ENCODE measurements at places on chromosomes 13 and 19.

DNA sequence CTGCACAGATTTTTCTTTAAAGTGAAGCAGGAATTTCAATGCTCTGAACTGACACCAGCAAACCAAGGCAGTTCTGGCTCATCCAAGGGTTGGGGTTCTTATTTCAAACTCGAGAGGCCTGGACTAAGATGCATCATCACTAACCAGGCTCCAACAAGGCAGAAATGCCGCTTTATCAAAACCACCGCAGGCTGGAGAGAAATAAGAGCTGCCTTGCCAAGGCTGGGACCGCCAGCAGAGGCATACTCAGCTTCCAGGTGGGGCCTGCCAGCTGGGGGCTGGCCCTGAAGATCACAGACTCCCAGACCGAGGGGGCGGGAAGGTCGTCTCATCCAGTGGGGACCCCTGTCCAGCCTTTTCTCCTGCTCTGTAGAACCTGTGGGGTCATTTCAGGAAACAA lies 37.4 kb upstream of the GAS6 start:
- DNase-seq: no peak

DNA sequence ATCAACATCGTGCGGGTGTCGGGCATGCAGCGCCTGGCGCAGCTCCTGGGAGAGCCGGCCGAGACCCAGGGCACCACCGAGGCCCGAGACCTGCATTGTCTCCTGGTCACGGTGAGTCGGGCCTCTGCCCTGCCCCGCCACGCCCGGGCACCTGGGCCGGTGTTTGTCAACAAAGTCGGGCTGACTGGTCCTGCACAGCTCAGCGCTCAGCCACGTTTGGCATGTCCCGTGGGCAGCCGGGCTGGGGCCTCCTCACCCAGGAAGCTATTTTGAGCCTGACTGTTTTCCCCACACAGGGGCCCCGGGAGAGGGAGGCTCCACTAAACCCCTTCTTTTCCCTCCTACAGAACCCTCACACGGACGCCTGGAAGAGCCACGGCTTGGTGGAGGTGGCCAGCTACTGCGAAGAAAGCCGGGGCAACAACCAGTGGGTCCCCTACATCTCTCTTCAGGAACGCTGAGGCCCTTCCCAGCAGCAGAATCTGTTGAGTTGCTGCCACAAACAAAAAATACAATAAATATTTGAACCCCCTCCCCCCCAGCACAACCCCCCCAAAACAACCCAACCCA lies 1.3 kb downstream of the GADD45B start:
- DNase-seq: no peak

DNA sequence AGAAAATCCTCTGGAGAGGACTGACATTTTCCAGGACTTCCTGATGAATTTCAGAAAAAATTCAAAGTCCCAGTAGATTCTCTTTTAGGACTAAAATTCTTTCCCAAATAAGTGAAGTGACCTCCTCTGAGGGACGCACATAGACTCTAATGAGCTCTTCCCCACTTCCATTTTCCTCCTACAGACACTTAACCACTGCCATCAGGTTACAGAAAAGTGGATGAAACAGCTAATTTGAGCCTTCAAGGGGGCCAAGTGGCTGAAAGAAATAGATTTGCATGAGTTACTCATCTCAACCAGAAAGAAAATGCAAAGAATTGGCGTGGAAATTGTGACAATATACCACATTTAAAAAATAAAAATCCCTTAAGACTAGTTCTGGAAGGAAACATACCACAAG lies 185.3 kb upstream of the EDNRB start:
- no peak for DNase-seq

DNA sequence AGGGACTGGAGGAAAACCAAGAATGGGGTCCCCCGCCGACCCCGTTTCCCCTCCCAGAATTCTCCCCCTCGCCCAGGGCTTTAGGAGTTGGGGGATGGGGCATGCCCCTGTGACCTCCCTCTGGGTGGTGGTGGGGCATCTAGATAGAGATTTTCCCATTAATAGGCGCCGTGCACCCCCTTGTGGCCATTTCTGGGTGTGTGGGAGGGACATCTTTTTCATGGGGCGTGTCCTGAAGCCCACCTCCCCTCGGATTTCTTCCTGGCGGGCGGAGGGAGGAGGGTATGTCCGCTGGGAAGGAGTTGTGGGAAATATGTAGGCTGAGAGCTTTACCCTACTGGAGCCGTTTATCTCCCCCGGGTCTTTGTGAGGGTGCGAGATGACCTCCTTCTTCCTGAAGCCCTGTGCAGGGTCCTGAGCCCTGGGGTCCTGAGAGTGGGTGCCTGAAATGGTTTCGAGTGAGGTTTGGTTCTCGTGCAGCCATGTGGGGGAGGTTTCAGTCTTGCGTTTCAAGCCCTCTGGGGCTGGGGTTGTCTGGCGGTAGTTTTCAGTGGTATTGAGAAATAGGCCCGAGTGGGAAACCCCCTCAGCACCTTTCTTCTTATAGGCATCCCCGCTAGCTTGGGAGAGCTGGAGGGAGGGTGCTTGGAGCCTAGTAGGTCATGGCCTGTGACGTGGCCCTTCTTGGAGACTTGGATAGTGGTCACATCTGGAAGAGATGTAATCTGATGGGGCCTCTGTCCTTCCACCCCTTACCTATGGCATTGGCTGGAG lies 1.0 kb downstream of the PRMT1 start:
- DNase-seq: peak; percentile 81

DNA sequence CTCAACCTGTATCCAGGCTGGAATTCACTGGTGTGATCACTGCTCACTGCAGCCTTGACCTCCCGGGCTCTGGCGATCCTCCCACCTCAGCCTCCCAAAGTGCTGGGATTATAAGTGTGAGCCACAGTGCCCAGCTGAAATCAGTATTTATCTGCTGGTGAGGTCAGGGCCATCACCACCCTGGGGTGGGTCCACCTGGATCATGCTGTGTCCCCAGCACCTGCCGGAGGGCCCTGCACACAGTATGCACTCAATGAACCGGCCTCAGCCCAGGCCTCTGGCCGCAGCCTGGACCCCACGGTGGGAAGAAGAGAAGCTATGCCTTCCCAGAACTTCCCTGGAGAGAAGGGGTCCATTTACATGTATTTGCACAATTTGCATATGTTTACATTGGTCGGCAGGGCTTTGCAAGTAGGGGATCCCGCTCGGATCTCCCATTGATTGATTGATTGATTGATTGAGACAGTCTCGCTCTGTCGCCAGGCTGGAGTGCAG lies 2.6 kb upstream of the SLC5A5 start:
- DNase-seq: no peak

- no peak for DNase-seq
Observed at GRCh38 chr13:104962411-104962810, 1573.1 kb downstream of the EFNB2 start.

DNA sequence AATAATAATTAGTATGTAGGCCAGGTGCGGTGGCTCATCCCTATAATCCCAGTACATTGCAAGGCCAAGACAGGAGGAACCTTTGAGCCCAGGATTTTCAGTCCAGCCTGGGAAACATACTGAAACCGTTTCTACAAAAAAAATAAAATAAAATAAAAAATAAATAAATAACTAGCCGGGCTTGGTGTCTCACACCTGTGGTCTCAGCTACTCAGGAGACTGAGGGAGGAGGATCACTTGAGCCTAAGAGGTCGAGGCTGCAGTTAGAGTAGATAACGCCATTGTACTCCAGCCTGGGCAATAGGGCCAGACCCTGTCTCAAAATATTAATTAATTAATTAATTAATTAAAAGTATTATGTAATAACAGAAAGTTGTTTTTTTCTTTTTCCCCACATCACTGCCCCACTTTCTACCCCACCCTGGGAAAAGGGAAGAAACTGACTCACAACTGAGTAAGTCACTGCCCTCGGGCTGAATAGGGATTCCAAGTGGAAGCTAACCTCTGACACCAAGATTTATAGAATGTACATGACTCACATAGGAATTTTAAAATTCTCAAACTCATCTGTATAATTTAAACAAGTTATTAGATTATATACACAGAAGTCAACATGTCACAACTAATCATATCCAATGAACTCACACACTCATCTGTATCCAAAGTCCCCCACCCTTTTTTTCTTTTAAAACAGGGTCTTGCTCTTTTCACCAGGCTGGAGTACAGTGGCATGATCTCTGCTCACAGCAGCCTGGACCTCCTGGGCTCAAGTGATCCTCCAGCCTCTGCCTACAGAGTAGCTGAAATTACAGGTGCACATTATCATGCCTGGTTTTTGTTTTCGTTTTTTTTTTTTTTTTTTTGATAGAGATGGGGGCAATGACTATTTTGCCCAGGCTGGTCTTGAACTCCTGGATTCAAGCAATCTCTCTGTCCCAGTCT lies 12.5 kb downstream of the ZNF611 start:
- no peak for DNase-seq

- DNase-seq: no peak
Observed at GRCh38 chr13:100540621-100541020, 48.0 kb downstream of the GGACT start.

- DNase-seq: peak; percentile 58
Observed at GRCh38 chr19:12778017-12778904, 2.9 kb upstream of the HOOK2 start.

- DNase-seq: peak; percentile 4
Observed at GRCh38 chr19:10977742-10978092, 16.9 kb downstream of the SMARCA4 start.

GRCh38 chr13:40102854-40103253 lies 447.4 kb downstream of the COG6 start:
- DNase-seq: no peak

- no peak for DNase-seq
Observed at GRCh38 chr19:47416643-47416985, 2.7 kb downstream of the MEIS3 start.

DNA sequence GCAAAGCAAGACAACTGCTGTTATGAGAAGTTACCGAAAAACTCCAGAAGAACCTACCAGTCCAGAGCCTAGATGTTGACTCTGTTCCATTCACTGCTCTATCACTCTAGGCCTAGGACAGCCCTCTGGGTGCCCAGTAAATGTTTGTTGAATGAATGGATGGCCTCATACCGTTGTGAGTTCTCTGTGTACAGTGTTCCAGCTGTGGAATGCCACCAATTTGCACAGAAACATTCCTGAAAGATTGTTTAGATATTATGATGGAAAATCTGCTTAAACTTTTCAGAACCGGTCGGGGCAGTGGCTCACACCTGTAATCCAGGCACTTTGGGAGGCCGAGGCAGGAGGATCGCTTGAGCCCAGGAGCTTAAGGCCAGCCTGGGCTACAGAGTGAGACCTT lies 1.3 kb upstream of the FBL start:
- no peak for DNase-seq

DNA sequence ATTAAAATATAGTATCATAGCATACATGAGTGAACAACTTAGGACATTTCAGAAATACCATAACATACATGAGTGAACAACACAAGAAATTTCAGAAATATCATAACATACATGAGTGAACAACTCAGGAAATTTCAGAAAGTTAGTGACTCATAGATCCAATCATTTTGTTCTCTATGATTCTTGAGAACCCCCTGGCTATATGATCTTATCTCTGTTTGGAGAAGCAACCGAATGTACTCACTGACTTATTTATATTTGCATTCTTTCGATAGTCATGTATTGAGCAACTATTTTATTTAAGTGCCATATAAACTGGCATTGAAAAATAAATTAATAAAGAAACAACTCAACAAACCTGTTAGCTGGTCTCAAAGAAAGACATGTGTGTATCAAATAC lies 251.1 kb downstream of the EFNB2 start:
- no peak for DNase-seq

DNA sequence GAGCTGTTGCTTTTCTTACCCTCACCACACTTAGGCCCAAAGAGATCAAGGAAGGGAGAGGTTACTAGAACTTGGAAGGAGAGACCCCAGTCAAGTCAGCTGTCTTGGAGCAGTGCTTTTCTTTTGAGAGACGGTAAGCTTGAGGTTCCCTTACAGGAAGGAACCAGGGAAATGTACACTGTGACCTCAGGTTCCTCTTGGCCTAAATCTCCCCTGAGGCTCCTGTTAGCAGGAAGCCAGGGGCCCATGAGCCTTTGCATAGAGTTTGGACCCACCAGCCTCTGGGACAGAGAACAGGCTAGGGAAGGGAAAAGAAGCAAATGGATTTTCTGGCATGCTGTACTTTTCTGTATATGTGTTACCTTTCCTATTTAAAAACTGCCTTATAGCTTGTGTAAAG lies 5.9 kb upstream of the GPR18 start:
- no peak for DNase-seq

DNA sequence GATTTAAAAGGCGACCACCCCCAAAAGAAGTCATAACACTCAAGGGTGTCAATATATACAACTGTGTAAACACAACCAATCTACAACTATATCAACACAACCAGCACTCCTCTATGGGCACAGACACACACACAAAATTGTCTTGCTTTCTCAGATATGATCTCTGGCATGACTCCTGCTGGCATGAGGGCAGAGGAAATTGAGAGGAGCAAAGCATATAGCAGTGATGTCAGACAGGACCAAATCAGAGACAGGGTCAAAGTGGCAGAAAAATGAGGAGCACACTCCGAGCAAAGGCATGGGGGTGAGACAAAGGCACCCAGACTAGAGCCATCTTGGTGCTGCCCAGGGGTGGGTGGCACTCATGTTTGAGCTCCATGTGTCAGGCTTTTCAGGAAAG lies 9.6 kb downstream of the IRGQ start:
- no peak for DNase-seq

All from inflammatory macrophage (primary cell).